ENCODE measurements at places on chromosomes 7 and 10. TPM values are rescaled to one million over a fixed set of nuclear protein-coding genes. Genes with fewer than 3 reads are reported as not detected.
A peak's percentile ranks its signal among the peaks of the same experiment; 100 is the strongest.

The RAB19 gene
- not detected for total RNA-seq

The AGMO gene
- 1.2 TPM for total RNA-seq

The RBP3 gene
- total RNA-seq = not detected

The GPC2 gene
- 1.4 TPM for total RNA-seq

The CYP26A1 gene
- total RNA-seq = not detected

DNA sequence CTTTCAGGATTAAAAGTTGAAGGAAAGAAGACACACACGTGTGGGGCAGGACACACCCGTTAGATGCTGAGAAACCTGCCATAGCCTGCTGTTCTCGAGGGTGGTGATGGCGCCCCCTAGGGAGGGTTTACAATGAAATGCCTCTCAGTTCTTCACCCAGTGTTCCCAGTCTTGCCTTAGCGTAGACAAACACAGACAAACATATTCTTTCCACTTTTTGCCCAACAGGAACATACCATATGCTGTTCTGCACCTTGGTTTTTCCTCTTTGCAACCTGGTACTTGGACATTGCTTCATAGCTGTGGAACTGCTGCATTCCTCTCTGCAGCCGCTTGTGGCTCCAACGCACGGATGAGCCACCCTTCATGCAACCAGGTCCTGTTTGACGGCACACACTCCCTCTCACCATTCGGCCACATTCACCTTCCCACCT, 23.3 kb upstream of the HSPA12A start:
- no peaks in the 10 kb centered on the region for H3K27me3 ChIP-seq
- H3K4me3 ChIP-seq = no peak overlapping the region
- H3K36me3 ChIP-seq = no peaks in the 10 kb centered on the region
- no peak for DNase-seq

GRCh38 chr7:152902054-152902453, 142.5 kb downstream of the ACTR3B start:
- no peaks in the 10 kb centered on the region for H3K36me3 ChIP-seq
- peak; percentile 25 for DNase-seq
- no peak overlapping the region for H3K4me3 ChIP-seq
- no peaks in the 10 kb centered on the region for H3K4me1 ChIP-seq
- no peaks in the 10 kb centered on the region for H3K27me3 ChIP-seq

GRCh38 chr10:101355072-101355706, 1.2 kb downstream of the BTRC start:
- no peak for DNase-seq
- no peaks in the 10 kb centered on the region for H3K36me3 ChIP-seq
- H3K27ac ChIP-seq = peak overlapping the region; percentile 56
- peak overlapping the region; percentile 91 for H3K4me3 ChIP-seq
- peaks cover 17% of the 10 kb centered on the region for H3K4me1 ChIP-seq

DNA sequence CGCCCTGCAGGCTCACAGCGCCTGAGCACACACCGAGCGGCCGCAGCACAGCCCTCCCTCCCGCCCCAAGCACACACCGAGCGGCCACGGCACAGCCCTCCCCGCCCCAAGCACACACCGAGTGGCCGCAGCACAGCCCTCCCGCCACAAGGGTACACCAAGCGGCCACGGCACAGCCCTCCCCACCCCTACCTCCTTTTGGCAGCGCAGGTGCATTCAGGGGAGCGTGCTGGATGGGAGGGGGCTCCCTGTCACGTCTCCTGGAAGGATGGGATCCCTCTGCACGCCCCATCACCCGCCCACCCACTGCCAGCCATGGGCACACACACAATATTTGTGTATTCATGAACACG, 482.6 kb downstream of the DNAJB6 start:
- H3K36me3 ChIP-seq = no peaks in the 10 kb centered on the region
- no peak overlapping the region for H3K4me3 ChIP-seq
- H3K27me3 ChIP-seq = no peaks in the 10 kb centered on the region
- no peak for DNase-seq
- no peaks in the 10 kb centered on the region for H3K4me1 ChIP-seq

DNA sequence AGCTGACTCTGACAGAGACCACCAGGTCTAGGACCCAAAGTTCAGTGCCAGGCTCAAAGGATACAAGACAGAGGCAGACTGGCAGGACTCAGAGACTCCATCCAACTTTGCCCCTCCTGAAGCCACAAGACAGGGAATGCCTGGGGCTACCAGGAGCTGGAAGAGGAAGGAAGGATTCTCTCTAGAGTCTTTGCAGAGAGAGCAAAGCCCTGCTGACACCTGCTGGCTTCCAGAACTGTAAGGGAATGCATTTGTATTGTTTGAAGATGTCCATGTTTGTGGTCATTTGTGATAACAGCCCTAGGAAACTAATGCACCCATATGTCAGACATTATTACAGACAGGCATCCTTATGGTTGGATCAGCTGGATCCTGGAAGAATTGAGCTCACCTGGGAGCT, 132.3 kb upstream of the C7orf33 start:
- no peaks in the 10 kb centered on the region for H3K4me1 ChIP-seq
- no peak overlapping the region for H3K27ac ChIP-seq
- DNase-seq = no peak
- H3K27me3 ChIP-seq = no peaks in the 10 kb centered on the region

GRCh38 chr10:6431861-6432260, 148.2 kb downstream of the PRKCQ start:
- H3K4me1 ChIP-seq = no peaks in the 10 kb centered on the region
- no peak overlapping the region for H3K27ac ChIP-seq
- H3K36me3 ChIP-seq = no peaks in the 10 kb centered on the region
- no peak overlapping the region for H3K4me3 ChIP-seq
- no peaks in the 10 kb centered on the region for H3K27me3 ChIP-seq
- no peak for DNase-seq

GRCh38 chr10:97066877-97067555, 118.7 kb downstream of the SLIT1 start:
- no peak overlapping the region for H3K27ac ChIP-seq
- H3K4me3 ChIP-seq = no peak overlapping the region
- peaks cover 13% of the 10 kb centered on the region for H3K27me3 ChIP-seq
- peak; percentile 71 for DNase-seq
- no peaks in the 10 kb centered on the region for H3K36me3 ChIP-seq
- no peaks in the 10 kb centered on the region for H3K4me1 ChIP-seq

GRCh38 chr10:95756041-95756761, at the start of gene ENTPD1:
ENTPD1 (plus strand) TSS chr10:95756163; CDS start chr10:95756240, 77 bp downstream.
- no peaks in the 10 kb centered on the region for H3K27me3 ChIP-seq
- no peaks in the 10 kb centered on the region for H3K36me3 ChIP-seq
- H3K27ac ChIP-seq = no peak within 1 kb of the TSS
- DNase-seq = peak; percentile 58

GRCh38 chr10:99612167-99612831, 7.9 kb downstream of the SLC25A28 start:
- no peaks in the 10 kb centered on the region for H3K27me3 ChIP-seq
- H3K4me1 ChIP-seq = peaks cover 5% of the 10 kb centered on the region
- no peak overlapping the region for H3K27ac ChIP-seq

GRCh38 chr7:50584386-50584785, 19.2 kb upstream of the DDC start:
- no peaks in the 10 kb centered on the region for H3K4me1 ChIP-seq
- H3K4me3 ChIP-seq = no peak overlapping the region
- no peak overlapping the region for H3K27ac ChIP-seq

DNA sequence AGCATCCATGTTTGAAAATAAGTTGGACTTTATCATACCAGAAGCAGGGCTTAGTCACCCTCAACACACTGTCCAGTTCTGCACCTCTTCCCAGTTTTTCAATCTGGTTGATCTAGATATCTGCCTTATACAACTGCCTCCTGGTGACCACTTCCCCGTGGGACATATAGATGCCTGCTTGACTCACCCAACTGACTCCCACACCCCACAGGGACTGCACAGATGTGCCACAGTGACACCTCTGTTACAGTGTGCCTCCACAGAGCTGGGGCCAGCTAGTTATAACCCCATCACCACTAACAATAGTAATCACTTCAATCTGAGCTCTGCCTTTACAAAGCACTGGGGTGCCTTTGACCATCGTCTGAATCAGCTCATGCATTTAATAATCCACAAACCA, 82.6 kb upstream of the AOAH start:
- H3K27ac ChIP-seq = no peak overlapping the region
- no peak overlapping the region for H3K4me3 ChIP-seq
- DNase-seq = no peak
- H3K27me3 ChIP-seq = no peaks in the 10 kb centered on the region

GRCh38 chr7:73895626-73896025, 34.7 kb downstream of the TMEM270 start:
- H3K27me3 ChIP-seq = no peaks in the 10 kb centered on the region
- H3K4me1 ChIP-seq = peaks cover 71% of the 10 kb centered on the region
- DNase-seq = no peak

- H3K4me1 ChIP-seq = no peaks in the 10 kb centered on the region
- no peak overlapping the region for H3K27ac ChIP-seq
- H3K27me3 ChIP-seq = peaks cover 13% of the 10 kb centered on the region
- no peak overlapping the region for H3K4me3 ChIP-seq
These were observed 663 bp downstream of the CYP2W1 start for GRCh38 chr7:983616-984071.

All from osteoblast (primary cell).